ENCODE measurements at places on chromosomes 2 and 18.

DNA sequence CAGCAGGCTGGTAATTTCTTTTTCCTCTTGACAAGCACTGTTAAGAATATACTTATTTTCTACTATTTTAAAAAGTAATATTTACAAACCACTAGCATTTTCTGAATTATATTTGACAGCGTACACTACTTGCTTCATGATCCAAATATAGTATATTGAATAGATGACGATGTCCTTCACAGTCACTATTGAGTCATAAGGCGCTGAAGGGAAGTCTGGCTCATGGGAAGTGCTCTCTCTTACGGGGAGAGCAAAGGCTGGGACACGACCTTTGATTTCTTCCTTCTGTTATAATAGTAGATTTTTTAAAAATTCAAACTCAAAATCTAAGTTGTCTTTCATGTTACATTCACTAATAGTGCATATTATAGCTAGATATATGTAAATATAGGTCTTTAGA, 357.1 kb downstream of the SOCS6 start:
- no peak for DNase-seq

DNA sequence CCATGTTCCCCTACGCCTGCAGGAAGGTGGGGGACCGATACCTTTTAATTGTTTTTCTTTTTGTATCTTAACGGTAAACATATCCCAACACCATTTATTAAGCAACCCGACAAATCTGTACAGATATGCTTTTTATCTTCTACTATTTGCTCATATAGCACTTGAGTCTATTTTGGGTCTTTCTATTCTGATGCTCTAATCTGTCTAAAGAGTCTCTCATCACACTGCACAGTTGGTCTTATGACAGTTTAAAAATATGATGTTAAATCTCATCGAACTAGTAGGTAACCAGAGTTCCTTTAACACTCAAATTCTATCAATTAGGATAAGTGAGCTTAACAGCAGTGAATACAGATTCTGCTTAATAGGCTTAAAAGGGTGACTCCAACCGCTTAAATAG, 111.6 kb downstream of the SOCS6 start:
- DNase-seq = no peak

GRCh38 chr18:30376515-30376914, 666.0 kb downstream of the DSC3 start:
- DNase-seq = peak; percentile 45

DNA sequence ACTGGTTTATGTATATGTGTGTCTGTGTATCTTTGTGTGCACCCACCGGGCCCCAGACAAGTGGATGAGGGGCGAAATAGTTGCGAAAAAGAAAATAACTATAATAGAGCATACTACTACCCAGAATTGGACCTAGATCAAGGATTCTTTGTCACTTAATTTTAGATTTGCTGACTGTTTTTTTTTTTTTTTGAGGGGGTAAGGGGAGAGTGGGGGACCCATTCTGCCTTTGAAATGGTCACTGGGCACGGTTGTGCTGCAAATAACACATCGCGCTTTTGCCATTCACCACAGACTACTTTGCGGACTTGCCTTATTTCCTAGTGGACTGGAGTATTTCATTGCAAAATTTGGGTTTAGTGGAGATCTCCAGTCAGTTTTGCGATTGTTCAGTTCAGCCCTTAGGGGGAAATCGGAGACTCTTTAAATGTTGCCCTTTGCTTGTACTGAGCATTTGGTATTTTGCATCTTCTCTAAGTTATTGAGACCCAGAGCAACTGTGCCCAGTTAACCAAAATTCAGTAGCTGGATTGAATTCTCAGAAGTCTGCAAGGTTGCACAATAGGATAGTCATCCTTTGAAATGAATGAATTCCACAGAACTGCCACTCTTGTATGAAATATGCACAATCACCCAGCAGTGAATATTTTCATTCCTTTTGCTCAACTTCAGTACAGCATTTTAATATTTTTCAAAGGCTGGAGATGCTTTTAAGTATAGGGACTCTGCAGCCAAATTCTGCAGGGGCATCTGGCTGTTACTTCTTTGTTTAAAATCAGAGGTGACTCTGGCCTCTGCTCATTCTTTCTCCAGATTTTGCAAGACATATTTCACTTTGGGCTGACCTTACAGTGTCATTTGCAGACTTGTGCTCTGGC, 2.9 kb downstream of the TRIB2 start:
- no peak for DNase-seq

GRCh38 chr2:174985614-174986013, 19.6 kb downstream of the CHN1 start:
- DNase-seq = no peak

GRCh38 chr18:5890331-5891183, 4.8 kb downstream of the TMEM200C start:
- DNase-seq = no peak

DNA sequence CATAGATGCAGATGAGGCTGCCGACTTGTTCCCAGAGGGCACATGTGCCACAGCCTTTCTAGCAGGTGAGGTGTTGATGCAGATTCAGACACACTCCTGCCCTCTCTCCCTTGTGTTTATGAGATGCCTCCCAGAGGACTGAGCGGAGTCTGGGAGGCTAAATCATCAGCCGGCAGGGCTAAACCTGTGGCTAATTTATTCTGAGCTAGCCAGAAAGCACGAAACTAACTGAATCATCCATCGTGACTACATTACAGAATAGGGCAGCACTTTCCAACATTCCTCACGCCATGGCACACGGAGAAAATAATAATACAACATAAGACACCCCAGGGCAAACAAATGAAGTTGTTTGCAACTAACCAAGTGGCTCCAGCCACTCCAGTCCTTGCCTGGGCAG, 101.7 kb upstream of the FZD7 start:
- no peak for DNase-seq

DNA sequence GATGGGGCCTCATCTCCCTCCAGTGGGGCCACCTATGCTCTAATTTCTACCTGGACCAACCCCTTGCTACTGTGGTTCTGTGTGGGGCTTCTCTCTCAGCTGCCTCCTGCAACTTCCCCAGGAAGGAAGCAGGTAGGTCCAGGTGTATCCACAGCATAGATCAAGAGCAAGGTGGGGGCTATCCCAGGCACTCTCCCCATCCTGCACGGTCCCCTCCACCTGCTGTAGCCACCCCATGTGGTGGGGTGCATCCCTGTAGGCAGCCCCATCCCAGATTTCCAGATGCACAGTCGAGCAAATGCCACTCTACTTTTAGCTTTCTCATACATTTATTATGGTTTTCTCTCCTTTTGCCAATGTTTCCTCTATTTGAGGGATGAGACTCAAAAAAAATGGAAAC, 156.1 kb downstream of the FBXO15 start:
- no peak for DNase-seq

DNA sequence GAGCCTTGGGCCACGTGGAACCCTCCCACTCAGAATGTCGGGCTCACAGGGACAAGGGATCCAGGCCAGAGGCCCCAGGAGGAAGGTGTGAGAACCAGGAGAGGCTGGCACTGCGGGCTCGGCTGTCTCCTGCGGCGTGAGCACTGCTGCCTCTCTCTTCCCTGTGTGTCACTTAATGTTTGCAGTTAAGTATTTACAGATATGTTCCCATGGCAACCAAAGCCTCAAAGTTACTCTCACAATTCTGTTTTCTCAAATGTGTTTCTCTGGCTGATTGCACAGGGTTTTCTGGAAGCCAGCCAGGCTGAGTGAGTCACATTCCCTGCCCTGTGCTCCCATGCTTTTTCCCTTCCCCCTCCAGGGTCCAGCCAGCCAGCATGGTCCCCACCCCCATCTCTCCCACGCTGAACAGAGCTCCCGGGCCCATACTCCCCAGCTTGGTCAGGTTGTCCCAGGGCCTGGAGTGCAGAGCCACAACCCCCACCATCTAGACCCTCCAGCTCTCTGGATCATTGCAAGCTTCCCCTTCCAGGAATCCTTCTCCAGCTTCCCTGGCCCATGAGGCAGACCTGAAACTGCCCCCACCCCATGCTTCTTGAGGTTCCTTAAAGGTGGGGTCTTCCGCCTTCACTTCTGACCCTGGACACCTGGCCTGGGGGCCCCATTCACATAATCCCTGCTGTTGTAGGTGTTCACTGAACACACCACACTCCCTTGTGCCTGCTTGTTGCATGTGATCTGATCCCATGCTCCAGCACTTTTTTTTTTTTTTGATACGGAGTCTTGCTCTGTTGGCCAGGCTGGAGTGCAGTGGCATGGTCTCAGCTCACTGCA, 265.9 kb downstream of the CELF4 start:
- DNase-seq = peak; percentile 100

DNA sequence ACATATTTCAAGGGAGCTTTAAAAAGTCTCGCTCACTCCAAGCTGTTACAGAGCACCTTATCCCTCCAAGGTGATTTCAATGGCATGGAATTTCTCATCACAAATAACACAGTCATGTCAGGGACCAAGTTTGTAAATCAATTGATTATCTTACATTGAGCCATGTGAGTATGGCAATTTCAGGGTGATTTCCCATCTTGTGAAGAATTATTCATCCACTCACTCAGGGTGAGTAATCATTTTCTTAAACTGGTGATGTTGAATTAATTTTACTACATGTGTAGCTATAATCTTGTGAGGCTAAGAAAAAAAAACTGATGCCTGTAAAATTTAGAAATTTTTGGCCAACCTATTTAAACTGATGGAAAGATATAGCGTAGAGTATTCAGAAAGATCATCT, 3.3 kb upstream of the ABCA12 start:
- DNase-seq = no peak

DNA sequence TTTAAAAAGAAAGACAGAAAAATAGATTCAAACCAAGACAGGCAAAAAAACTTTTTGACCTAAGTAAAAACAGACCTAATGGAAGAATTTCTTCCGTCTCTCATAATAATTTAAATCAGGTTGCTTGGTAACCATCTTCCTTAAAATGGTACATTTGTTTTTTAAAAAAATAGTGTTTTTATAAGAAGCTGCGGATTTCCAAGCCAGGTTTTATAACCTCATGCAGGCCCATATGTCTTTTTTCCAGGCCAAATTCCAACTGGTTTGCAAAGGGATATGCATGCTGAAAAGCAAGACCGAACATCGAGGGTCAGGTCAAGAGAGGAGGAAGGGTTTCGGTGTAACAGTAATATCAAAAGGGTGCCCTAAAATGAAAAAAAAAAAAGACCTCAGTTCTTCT, 172.9 kb downstream of the MAIP1 start:
- DNase-seq = no peak

DNA sequence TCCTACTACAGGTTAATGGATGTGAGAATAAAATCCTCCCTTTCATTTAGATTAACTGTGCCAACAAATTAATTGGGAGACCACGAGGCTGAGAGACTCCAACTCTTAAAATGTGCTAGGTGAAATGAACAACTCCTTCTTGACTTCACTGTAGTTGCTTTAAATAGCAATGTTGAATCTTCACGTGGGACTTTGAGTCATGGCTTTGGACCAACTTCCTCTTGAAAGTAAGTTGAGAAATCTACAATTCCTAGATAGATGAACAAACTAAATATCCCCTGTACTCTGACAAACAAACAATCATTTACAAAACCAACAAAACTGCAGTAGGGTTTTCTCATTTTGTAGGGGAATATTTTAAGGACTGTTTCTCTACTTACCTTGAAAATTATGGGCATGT, 291.9 kb upstream of the SPRED2 start:
- DNase-seq = no peak

DNA sequence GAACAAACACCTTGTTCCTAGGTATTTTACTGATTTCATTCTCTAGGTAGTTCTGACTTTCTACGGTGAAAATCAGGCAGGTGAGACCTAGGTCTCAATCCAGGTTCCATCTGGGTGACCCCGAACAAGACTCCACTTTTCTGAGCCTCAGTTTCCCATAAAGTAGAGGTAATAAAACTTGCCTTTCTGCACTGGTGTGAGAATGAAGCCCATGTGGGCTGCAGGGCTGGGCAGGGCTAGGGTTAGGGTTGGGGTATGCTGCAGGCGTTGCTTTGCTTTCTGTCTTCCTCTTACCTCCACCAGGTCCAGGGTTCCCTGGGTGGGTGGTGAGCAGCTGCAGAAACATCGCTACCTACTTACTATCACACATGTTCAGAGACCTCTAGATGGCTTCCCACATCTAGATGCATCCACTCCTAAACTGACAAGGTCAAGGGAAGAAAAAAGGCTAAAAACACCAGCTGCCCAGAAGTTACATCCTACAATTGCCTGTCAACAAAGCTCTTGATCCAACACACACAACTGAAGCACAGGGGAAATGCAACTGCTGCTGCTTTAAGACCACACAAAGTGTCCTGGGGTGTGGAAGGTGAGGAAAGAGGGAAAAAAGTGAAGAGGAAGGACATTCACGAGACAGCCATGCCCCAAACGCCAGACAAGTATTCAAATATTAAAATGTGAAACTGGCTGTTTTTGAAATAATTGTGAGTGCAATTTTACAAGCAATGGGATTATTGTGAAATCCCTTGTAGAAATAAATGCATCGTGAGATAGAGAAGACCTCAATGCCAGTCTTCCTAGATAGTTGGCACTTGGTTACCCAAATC, 23.5 kb downstream of the MBP start:
- DNase-seq = no peak

DNA sequence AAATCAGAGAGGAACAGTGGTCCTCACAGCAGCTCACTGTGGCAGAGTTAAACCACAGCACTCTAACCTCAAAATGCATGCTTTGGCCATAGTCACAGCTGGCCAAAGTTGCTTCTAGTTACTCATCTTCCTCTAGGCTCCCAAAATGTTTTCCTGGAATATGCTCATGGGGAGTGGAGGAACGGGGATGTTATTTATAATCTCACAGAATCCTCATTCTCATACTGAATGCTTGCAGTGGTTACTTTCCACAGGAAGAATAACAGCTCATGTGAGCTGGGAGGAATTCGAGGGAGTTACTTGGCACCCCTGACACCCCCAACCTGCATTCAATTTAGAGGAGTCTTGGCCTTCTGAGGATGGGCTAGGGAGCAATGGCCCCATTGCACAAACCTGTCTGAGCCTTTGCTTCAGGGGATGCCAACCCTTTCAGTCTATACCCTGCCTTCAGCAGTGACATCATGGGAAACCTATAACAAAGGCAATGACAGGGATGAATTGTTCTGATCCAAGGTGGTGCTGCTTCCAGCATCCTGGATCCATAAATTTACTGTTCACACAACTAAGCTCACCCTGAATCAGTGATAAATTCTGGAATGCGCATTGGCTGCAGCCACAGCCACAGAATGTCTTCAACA, 22.4 kb upstream of the CCBE1 start:
- no peak for DNase-seq

DNA sequence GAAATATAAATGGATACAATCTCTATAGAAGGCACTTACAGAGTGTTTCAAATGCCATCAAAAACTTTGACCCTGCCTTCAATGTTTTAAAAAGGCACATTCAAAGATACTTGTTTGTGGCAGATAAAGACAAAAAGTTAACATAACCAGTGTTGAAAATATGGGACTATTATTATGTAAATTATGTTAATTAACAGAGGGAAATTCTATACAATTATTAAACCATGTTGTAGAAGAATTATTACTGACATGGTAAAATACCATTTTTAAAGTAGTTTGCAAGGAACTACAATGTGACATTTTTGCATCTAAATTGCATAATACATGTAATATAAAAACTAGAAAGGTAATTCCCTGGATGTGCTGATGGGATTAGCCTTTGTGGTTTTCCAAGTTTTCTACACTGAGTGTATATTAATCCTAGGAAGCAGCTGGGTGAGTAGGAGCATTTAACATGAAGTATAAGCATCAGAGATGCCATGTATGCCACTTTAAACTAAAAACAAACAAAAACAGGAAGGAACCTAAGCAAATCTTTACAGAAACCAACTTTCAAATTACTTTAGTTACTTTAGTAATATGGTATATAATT, 21.7 kb downstream of the MIB1 start:
- no peak for DNase-seq
